Esophagus muscularis mucosa (tissue), 4 donors: ENCODE measurements at places on chromosomes 2 and 18. TPM values are rescaled to one million over a fixed set of nuclear protein-coding genes. Genes with fewer than 3 reads are reported as not detected.

DNA sequence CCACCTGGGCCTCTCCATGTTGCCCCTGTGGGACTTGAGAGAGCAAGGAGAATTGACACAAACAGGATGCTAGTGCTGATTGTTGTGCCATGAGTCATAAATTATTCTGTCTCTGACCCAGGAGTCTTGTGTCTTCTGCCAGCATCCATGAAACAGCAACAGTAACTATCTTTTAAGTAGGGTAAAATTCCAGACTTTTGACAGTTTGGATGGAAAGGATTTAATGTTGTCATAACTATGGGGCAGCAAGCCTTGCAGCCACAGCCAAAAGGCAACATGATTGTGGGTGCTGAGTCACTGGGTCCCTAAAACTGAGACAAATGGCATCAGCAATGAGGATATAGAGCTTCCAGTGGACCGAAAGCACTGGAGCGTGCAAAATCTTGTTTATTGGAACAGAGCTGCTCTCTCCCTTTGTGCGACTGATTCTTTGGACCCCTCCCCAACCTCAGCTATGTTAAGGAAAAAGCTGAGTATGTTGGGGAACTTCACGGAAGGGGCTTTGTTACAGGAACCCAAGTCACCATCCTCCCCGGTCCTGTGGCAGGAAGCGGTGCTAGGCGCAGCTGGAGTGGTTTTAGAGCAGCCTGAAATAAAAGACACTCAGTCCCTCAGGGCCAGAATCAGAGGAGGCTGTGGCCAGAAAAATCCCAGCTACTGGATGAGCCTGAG, 9.6 kb upstream of the ITPRIPL1 start:
- DNase-seq, result no peak

- peak; percentile 70 for DNase-seq
Measured at GRCh38 chr2:31411771-31412170, 2.8 kb downstream of the XDH start.

GRCh38 chr18:26646901-26647300, 98.5 kb upstream of the KCTD1 start:
- no peak for DNase-seq

DNA sequence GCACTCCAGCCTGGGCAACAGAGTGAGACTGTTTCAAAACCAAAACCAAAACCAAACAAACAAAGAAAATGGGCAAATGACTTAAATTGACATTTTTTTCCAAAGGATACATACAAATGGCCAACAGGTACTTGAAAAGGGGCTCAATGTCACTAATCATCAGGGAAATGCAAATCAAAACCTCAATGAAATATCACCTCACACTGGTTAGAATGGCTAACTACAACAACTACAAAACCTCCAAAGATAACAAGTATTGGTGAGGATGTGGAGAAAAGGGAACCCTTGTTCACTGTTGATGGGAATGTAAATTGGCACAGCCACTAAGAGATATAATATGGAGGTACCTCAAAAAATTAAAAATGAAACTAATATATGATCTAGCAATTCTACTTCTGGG, 213.2 kb upstream of the HS6ST1 start:
- DNase-seq, result no peak

GRCh38 chr2:237192881-237193280, 107.2 kb downstream of the COPS8 start:
- no peak for DNase-seq

EMX1 gene
- not detected for total RNA-seq

GRCh38 chr2:104944495-104944894, 90.6 kb downstream of the POU3F3 start:
- DNase-seq, result no peak

- no peak for DNase-seq
Measured at GRCh38 chr2:134453476-134453875, 199.6 kb downstream of the MGAT5 start.

DNA sequence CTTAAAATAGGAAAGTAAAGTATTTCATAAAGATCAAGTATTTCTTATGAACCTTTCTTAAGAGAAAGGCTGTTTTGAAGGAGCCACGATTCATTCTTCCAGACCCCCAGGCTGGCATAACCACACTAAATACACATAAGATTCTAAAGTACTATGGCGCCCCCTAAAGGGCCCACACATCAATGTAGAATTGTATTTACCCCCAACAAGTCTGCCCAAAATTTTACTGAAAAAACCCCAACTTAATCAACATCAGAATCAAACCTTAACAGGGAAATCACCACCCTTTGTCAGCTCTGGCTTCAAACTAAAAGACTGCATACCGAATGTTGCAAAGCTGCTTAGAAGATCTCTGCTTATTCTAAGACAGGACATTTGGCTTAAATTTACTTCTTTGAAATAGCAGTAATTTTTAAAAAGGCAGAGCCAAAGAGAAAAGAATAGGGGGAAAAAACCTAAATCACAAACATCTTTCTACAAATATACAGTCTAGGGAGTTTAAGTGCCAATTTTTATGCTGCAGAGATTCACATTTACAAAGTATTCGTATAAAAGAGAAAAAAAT, 20.4 kb upstream of the BCL2 start:
- DNase-seq, result no peak

GRCh38 chr2:44325897-44326296, 35.4 kb downstream of the PREPL start:
- DNase-seq, result no peak

TMEM198 gene
- total RNA-seq, result 4.6 TPM

TRIM43 gene
- not detected for total RNA-seq

PPP1R1C gene
- total RNA-seq, result not detected

GRCh38 chr2:184507254-184507653, 91.1 kb upstream of the ZNF804A start:
- no peak for DNase-seq

DNA sequence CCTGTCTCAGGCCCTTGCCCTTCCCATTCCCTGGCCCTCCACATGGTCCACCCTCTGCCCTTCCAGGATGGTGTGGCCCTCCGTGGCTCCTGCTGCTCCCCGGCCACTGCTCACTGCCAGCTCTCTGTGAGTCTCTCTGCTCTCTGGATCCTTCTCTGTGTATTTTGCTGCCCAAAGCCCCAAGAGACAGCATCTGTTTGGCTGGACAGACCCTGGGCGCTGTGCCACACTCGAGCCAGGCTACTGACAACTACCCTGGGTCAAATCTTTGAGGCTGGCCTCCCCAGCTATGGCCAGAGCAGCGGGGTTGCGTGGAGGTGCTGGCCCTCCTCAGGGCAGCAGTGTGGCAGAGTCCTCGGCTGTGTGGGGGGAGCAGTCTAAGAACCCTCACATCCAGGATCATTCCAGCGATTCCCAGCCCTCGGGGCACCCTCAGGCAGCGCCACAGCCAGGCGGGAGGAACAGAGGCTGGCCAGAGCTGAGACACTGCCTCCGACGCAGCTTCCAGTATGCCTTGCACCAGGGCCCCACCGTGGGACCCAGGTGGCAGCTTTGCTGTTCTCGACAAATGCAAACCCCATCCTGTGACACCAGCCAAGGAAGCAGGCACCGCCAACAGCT, 139.4 kb upstream of the GLI2 start:
- DNase-seq, result no peak

CHRNG gene
- not detected for total RNA-seq

DNA sequence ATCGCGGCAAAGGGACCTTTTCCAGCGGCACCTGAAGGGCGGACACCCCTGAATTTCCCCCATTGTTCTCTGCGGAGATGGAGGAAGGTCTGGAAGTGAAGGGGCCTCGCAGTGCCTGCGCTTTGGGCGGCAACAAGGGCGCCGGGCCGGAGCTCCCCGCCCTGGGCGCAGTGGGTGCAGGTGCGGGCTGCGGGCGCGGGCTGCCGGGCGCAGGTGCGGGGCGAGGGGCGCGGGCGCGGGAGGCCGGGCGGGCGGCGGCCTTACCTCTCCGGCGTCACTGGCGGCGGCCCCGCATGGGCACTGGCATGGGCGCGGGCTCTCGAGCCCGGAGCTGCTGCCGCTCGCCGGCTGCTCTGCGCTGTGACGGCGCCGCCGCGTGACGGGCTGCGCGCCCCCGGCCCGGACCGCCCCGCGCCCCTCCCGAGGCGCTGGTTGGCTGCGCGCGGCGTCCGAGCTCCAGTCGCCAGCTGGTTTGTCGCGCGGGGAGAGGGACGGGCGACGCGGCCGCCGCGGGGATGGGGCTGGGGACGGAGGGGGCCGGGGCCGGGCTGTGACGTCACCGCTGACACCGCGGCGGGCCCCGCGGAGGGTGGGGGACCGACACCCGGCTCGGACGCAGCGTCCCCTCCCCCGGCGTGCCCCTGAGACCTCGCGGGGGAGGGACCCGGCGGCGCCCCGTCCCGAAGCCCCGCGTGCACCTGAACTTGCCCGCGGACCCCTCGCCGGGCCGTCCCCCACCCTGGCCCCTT, at the start of gene KIF1A:
KIF1A (minus strand) TSS at position 362 of the 749 bp plus-strand sequence. CDS start 22,467 bp downstream, outside the sequence.
- DNase-seq, result no peak

GALM gene
- 8.3 TPM for total RNA-seq

GRCh38 chr2:172097557-172098131, 5.1 kb downstream of the DLX2 start:
- DNase-seq, result no peak

- no peak for DNase-seq
Measured at GRCh38 chr2:45649462-45649857, 2.0 kb upstream of the PRKCE start.

- no peak for DNase-seq
Measured at GRCh38 chr2:141579071-141579470, 551.7 kb downstream of the LRP1B start.

DNA sequence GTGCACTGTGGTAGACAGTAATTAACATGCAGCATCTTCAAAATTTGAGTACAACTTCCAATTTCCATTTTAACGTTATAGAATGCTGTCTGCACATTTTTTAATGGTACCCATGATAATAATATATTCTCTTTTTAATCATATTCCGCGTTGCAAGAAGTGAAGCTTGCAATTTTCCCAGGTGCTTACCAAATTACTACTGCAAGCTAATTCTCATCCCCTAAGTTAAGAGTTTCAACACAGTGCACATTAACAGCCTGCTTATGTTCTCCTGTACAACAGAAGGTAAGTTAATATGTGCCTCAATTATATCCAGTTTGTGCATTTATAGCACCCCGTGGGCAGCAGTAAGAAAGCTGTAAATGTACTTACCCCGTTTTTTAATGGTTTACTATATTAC, 132.9 kb downstream of the CBLN2 start:
- no peak for DNase-seq

DNA sequence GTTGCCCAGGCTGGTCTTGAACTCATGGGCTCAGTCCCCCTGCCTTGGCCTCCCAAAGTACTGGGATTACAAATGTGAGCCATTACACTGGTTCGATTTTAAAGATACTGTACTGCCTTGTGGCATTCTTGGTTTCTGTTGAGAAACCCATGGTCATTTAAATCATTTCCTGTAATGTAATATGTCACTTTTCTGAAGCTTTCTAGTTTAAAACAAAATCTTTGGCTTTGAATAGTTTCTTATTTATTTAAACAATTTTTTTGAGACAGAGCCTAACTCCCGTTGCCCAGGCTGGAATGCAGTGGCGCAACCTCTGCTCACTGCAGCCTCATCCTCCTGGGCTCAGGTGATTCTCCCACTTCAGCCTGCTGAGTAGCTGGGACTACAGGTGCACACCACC, 8.9 kb downstream of the ZNF512 start:
- DNase-seq, result peak; percentile 19

GRCh38 chr2:237287872-237288271, 126.1 kb downstream of the COL6A3 start:
- no peak for DNase-seq

GRCh38 chr2:72972352-72973136, 55.2 kb downstream of the EMX1 start:
- DNase-seq, result no peak

DNA sequence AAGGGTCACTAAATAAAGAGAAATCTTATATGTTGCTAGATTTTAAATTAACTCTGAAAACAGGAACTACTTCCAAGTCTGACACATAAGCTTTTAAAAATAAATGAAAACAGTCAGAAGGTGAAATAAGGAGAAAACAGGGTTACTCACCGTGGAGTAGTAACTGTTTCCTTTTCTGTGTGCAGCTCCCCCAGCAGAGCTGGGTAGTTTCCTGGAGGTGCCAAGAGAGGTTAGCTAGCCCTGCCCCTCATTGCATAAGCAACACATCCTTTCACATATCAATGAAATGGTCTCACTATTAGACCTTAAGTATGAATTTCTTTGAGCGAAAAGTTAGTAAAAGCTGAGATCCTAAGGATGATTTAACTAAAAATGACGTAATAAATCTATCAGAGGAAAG, 54.0 kb upstream of the GPR75 start:
- no peak for DNase-seq

C2orf49 gene
- total RNA-seq, result 18.2 TPM

CIB4 gene
- total RNA-seq, result not detected

- no peak for DNase-seq
Measured at GRCh38 chr18:42268798-42269197, 313.8 kb downstream of the PIK3C3 start.

- no peak for DNase-seq
Measured at GRCh38 chr2:226118471-226119429, 680.9 kb downstream of the IRS1 start.

DNA sequence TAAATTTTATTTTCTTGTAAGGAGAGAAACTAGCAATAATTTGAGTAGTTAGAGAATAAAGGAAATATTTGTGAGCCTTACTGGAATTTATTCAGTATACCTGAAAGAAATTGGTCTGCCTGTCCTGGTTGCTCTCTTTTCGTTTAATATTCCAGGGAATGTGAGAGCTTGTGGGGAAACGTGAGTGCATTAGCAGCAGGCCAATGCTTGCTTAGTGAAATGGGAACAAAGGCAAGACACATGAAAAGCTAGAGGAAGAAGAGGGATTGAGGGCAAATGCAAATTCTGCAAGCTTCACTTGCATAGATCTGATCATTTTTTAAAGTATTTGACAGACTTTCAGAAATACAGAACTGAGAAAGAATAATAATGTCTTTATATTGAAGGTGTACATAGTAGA, 111.0 kb downstream of the ERBB4 start:
- DNase-seq, result no peak

DNA sequence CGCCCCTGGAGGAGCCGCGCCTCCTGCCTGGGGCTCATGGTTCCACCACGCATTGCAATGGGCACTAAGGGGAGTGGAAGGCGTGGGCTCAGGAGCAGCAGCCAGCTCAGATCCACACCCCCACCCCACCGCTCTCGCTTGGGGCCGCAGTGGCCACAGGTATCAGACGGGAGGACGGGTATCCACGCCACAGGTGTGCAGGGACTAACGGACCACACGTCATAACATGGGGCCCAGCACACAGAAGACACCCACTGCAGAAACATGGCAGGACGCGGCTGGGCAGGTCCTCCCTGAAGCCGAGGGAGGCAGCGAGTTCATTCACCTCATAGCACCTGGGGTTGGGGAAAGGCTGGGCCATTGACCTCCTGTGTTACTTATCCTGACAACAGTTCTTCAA, 13.0 kb downstream of the HDAC4 start:
- DNase-seq, result no peak
